Brain pericyte (primary cell): ENCODE measurements at places on chromosomes 5 and 9.

DNA sequence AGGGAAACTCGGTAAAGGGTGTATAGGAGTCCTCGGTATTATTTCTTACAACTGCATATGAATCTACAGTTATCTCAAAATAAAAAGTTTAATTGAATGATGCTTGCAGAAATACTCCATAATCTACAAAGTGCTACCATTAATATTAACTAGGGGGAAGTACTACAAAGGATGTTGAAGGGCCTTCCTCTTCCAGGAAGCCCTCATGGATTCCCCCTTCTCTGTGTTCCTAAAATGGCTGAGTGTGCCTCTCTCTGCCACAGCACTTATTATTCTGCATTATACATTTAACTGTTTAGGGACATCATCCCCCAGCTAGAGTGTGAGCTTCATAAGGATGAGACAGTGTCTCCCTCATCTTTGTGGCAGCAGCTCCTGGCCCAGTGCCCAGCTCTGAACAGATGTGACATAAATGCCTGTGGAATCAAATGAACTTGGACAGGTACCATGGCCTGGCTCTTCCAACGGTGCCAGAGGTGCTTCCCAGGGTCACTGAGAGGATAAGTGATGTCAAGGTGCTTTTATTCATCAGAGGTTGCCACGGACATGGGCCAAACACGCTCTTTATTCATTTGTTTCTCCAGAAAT lies 99.5 kb downstream of the PAX5 start:
- DNase-seq: no peak

DNA sequence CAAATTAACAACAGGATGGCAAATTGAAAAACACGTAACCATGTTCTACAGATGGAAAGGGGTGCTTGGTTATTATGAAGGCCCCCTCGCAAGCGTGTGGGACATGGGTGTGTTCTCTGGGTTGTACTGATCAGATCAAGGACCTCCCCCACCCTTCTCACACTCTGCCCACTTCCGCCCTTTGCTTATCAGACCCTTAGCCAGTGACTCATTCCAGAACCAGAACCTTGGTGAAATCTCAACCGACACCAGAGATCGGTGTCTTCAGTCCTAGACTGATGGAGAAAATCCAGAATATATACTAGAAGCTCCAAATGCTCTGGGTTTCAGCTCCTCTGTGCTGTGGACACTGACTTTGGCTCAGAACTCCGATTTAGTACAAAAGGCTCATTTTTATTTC lies 64.9 kb downstream of the PTTG1 start:
- no peak for DNase-seq

DNA sequence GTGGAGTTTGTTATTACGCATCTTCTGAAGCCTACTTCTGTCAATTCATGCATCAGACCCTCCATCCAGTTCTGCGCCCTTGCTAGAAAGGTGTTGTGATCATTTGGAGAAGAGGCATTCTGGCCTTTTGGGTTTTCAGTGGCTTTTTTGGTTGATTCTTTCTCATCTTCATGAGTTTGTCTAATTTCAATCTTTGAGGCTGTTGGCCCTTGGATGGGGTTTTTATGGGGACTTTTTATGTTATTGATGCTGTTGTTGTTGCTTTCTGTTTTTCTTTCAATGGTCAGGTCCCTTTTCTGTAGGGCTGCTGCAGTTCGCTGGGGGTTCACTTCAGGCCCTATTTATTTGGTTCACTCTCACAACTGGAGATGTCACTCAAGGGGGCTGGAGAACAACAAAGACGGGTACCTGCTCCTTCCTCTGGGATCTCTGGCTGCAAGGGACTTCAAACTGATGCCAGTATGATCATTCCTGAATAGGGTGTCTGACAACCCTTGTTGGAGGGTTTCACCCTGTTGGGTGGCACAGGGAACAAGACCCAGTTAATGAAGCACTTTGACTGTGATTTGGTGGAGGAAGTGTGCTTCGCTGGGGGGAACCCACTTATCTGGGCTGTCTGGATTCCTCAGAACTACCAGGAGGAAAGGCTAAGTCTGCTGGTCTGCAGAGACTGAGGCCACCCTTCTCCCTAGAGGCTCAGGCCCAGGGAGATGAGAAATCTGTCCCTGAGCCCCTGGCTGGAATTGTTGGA lies 226.7 kb upstream of the PTGER4 start:
- DNase-seq: no peak

- no peak for DNase-seq
These were observed 100.6 kb upstream of the IER5L start for GRCh38 chr9:129278391-129279237.

DNA sequence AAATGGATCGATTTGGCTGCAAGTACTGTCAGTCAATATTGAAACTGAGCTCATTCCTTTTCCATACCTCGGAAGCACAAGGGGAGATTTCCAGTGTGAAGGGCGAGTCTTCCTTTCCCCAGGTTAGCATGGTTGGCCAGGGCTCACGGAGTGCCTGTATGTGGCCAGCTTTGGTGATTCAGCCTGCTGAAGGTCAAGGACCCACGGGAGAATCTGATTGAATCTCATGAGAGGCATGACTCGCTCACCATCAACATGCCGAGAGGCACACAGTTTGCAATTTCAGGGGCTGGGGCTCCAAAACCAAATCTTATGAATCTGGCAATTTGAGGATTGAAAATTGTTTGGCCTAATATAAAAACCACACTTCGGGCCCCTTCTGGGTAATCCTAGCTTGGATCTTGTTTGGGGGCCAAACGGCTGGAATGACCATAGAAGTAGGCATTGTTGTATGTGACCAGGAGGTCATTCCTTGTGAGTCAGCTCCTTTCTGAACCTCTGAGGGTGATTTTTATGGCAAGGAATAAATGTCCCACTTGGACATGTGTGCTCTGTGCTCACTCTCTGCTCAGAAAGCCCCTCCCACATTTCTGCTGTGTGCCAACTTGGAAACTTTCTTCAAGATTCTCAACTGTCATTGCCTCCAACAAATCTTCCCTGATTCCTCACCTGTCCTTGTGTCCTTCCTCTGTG lies 69.8 kb downstream of the DOCK2 start:
- no peak for DNase-seq

DNA sequence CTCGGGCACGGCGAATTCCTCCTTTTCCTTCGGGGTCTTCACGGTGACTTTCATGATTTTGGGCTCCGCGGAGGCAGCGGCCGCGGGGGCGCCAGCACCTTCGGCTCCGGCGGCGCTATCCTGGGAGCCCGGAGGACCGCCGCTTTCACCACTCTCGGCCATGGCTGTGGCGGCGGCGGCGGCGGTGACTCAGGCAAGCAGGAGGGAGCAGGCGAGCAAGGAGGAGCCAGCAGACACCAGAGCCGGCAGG lies 315 bp downstream of the UBQLN1 start:
- DNase-seq: no peak

DNA sequence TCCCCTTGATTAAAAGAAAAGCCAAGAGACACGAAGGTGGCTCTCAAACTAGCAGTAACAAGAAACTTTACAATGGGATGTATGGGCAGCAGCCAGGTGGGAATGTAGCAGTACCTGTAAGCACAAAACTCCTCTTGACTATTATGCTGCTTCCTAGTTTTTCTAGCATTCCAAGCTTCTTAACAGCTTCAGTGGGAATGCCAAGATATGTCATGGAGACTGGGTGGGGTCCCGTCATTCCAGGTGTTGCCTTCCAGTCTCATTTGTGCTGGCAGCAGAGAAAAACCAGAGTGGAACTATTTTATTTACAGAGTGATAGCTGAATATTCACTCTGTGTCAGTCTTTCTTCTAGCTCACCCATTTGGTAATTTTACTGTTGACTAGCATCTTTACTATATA lies 236.6 kb downstream of the ARL15 start:
- no peak for DNase-seq

- DNase-seq: no peak
These were observed 38.8 kb upstream of the COL5A1 start for GRCh38 chr9:134602547-134603362.

DNA sequence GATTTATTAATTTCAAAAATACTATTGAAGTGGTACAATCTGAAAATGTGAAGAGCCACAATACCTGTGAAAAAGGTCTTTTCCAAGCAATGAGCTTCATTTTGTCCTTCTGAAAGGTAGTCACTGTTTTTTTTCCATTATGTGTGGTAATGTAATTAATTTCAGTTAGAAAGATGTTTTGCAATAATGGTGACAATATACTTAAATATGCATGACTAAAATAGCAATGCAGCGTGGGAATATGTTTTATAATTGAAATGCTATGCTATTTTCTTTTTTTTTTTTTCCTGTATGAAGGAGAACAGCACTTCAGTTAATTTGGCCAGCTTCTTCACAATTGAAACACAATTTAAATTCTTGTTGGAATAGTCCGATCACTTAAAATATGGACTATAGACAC lies 41.9 kb downstream of the NPR3 start:
- no peak for DNase-seq

- no peak for DNase-seq
These were observed 24.9 kb downstream of the ROPN1L start for GRCh38 chr5:10466446-10467073.

- DNase-seq: no peak
These were observed 220.4 kb downstream of the PARP8 start for GRCh38 chr5:50886657-50887345.

GRCh38 chr9:121483049-121483448 lies 16.6 kb downstream of the GGTA1 start:
- DNase-seq: no peak

GRCh38 chr5:38598994-38599617 lies 42.7 kb upstream of the LIFR start:
- peak; percentile 44 for DNase-seq
